ENCODE measurements at places on chromosomes 12 and 14.

DNA sequence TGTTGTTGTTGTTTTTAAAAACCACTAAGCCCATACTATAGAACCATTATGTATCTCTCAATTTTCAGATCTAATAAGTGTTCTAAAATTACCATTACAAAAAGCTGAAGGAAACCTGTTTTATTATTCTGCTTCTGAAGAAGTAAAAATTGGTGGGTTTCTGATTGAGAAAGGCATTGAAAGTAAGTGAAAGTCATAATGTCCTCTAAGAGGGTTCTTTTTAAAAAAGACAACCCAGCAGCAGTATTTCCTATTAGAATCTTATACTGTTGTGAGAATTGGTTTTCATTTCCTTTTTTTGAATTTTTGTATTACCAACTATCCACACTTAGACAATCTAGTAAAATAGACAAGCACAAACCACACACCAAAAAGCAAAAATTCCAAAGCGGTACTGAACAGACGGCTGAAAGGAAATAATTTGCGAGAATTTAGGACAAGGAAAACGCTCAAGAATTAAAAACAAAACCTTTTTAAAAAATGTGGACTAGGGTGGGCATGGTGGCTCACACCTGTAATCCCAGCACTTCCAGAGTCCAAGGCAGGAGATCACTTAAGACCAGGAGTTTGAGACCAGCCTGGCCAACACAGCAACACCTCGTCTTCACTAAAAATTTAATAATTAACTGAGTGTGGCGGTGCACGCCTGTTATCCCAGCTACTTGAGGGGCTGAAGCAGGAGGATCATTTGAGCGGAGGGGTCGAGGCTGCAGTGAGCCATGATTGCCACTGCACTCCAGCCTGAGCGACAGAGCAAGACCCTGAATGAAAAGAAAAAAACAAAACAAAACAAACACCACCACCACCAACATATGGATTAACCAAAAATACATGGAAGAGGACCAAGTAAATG, 66.7 kb upstream of the AP4S1 start:
- DNase-seq, result no peak

DNA sequence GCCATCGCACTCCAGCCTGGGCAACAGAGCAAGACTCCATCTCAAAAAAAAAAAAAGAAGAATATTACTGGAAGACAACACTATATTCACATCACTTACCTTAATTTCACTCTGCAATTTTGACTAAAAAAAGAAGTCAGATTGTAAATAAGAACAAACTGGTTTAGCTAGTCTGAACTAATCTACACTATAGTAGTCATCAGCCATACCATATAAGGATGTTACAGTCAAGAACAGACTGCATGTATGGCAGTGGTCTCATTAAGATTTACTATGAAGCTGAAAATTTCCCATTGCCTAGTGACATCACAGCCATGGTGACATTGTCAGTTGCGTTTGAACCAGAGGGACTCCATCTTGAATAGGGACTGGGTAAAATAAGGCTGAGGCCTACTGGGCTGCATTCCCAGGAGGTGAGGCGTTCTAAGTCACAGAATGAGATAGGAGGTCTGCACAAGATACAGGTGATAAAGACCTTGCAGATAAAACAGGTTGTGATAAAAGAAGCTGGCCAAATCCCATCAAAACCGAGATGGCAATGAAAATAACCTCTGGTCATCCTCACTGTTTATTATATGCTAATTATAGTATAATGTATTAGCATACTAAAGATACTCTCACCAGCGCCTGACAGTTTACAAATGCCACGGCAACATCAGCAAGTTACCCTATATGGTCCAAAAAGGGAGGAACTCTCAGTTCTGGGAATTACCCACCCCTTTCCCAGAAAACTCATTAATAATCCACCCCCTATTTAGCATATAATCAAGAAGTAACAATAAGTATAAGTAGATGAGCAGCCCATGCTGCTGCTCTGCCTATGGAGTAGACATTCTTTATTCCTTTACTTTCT, 51.2 kb downstream of the OSBPL8 start:
- DNase-seq, result no peak

DNA sequence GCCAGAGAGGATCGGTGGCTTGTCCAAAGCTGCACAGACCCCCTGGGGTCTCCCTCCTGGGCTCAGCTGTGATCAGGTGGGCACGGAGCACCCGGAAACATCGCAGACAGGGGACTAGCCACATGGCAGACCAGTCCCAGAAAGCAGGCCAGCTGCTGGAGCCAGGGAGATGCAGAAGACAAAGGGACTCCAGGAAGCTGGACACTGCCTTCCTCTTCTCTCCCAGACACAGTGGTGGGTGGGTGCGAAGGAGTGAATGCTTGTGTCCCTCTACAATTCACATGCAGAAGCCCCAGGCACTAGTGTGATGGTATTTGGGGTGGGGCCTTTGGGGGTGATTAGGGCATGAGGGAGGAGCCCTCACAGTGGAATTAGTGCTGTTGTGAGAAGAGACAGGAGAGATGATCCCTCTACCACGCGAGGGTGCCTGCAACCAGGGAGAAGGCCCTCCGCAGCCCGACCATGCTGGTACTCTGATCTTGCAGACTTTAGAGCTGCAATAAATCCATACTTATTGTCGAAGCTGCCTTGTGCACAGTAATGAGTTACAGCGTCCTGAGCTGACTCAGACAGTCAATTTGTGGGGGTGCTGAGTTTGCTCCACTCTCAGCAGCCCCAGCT, 95.2 kb downstream of the CALM1 start:
- DNase-seq, result no peak

DNA sequence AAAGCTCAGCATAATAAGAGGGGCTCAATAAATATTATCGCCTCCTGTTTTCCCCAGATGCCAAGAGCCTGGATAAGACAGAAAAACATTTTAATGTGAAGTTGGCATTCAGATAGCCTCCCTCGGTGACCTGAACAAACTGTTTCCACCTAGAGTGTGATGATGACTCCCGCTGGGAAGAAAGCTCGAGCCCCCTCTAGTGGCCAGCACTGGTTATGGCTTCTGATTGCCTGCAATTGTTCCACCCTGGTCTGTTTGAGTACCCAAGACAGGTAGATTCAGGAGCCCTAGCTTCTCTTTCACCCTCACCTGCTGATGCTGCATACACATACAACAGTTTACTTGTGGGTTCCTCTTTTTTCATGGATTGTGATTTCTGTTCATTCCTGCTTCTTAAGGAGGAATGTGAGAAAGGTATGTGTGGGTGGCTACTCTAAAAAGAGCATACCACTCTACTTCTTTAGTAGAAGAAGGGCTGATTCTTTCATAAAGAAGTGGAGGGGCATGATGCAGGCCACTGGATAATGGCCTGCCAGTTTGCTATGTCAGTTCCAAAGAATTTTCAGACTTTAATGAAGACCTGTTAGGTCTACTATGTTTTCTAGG, 6.4 kb downstream of the ERG28 start:
- peak; percentile 87 for DNase-seq

DNA sequence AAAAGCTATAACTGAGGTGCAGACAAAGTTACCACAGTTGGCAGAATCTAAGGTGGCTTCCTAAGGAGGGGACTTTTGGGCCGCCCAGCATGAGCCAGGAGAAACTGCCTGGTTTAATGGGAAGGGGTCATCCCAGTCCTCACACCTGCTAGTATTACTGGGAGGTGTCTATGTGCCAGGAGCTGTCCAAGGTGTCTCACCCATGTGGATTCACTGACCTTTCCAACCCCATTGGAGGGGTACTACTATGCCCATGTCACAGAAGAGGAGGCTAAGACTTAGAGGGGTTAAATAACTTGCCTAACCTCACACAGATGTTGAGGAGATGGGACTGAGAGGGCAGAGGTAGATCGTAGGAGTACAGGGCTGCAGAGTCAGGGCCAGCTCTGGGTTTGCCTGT, 10.2 kb downstream of the ABCB9 start:
- no peak for DNase-seq

- DNase-seq, result no peak
These were observed 25.2 kb downstream of the SRGAP1 start for GRCh38 chr12:63869656-63870055.

- DNase-seq, result peak; percentile 33
These were observed 154.9 kb upstream of the CCND2 start for GRCh38 chr12:4118601-4119156.

DNA sequence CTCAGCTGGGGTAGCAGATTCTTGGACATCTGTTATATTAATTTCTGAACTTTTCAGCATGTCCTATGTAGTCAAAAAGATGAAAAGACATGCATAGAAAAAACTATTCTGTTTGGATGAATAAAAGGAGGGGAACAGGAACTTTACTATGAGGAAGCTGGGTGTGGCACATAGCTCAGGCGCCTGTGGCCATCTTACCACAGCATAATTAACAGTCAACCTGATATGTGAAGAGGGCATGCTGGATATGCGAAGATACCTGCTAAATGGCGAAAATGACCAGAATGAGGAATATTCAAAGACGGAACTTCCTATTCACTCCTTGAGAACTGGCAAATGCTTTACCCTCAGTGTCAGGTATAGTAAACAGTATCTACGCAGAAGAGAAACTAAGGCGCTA, 18.4 kb downstream of the SETD3 start:
- no peak for DNase-seq

DNA sequence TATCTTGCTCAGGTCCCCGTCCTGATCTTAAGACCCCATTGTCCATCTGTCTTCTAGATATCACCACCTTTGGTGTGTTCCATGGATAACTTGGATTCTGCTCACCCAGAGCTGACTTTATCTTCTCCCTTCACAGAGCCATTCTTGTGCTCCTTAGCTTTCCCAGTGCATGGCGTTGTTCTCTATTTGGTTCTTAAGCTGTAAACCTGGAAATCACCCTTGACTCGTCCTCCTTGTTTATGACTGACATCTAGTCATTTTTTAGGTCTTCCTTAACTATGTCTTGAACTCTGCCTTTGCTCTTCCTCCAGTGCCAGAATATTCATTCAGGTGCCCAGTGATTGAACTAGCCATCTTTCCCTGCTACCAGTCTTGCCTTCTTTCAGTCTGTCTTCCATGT, 11.7 kb downstream of the STK38L start:
- DNase-seq, result no peak

DNA sequence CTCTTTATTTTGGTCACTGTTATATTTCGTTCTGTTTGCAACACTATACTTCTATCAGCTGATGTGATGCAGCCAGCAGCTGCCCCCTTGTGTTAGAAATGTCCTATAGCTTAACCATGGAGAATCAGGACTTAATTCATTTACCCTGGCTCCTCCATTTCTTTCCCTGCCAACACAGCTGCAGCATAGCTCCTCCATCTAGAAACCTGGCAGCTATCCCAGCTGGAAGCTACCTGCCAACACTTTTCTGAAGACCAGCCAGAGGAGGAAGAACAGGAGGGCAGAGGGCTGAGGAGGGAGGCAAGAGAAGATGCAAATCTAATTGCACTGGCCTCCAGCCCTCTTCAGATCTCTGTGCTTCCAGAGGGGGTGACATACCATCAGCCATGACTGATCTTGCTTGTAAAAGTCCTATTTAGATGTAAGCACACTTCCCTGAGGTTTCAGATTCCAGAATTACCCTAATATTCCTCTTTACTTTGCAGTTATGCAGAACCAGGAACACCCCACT, 156.8 kb upstream of the TMEM260 start:
- DNase-seq, result peak; percentile 1

DNA sequence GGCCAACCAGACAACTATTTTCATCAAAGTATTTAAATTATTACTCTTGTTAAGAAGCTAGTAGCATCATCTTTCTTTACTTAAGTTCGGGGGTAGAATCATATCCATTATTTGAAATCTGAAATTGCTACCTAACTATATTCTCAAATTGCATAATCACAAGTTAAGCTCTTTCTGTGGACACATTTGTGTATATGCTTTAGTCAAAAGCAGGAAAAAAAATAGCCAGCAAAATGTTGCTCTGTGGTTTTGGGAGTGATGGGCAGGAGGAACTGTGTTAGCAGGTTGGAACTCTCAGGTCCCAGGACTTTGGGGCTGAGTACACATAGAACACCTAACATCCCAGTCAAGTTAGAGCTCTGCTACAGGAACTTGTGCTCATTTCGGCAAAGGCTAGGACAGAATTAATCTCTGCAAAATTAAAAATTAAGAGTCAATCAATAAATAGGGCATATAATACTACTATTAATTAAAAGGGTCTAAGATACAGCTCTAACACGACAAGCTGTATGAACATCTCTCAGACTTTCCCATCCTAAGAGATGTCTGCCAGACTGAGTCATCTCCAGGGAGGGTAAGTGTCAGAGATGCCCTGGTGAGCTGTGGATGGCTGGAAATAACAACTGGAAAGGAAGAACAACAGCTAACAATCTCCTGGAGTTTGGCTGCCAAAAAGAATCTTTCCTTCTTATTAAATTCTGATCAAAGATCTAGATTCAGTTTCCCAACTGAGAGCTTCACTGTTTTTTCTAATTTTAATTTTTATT, 203.5 kb upstream of the GZMB start:
- DNase-seq, result no peak
